GM23248 (cell line): ENCODE measurements at places on chromosomes 1 and 21.

GRCh38 chr21:26513212-26513611, 59.9 kb downstream of the CYYR1 start:
- no peak overlapping the region for H3K4me3 ChIP-seq
- peaks cover 9% of the 10 kb centered on the region; the same call in 1 of the 2 replicates for H3K4me1 ChIP-seq
- no peak overlapping the region for H3K27ac ChIP-seq
- DNase-seq: peak; percentile 83

GRCh38 chr21:35309316-35309715, 260.2 kb upstream of the RUNX1 start:
- H3K27ac ChIP-seq: no peak overlapping the region
- no peak overlapping the region for H3K4me3 ChIP-seq
- DNase-seq: no peak
- H3K36me3 ChIP-seq: no peaks in the 10 kb centered on the region
- H3K4me1 ChIP-seq: no peaks in the 10 kb centered on the region
- no peaks in the 10 kb centered on the region for H3K27me3 ChIP-seq

DNA sequence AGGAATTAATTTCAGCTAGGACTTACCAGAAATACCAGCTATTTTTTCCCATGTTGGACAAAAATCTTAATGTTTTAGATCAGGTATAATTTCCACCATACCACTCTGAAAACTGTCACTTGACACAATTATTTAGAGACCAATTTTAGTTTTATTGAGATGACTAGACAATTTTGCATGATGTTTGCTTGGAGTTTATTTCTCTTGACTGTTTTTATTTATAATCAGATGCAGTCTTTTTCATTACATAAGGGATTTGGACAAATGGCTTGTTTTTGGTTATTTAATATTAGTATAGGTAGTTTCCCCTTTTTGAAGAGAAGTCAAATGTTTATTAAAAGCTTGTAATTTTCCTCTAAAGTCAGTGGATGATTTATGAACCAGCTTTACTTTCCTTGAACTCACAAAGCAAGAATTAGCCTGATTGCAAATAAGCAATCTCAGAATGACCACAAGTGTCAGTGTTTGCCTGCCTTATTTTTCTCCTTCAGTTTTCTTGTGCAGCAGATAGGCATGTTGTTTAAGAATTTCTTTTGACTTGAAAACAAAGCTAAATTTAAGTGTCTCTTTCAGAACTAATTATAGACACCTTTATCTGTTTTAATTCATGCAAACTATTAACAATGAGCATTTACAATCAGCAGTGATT, 3.8 kb upstream of the B3GALT2 start:
- DNase-seq: peak; percentile 44
- 0 out of 2 replicates have a peak, but pooled peaks cover 4% of the 10 kb centered on the region for H3K36me3 ChIP-seq
- H3K27me3 ChIP-seq: no peaks in the 10 kb centered on the region
- H3K27ac ChIP-seq: no peak overlapping the region
- no peak overlapping the region for H3K4me3 ChIP-seq

DNA sequence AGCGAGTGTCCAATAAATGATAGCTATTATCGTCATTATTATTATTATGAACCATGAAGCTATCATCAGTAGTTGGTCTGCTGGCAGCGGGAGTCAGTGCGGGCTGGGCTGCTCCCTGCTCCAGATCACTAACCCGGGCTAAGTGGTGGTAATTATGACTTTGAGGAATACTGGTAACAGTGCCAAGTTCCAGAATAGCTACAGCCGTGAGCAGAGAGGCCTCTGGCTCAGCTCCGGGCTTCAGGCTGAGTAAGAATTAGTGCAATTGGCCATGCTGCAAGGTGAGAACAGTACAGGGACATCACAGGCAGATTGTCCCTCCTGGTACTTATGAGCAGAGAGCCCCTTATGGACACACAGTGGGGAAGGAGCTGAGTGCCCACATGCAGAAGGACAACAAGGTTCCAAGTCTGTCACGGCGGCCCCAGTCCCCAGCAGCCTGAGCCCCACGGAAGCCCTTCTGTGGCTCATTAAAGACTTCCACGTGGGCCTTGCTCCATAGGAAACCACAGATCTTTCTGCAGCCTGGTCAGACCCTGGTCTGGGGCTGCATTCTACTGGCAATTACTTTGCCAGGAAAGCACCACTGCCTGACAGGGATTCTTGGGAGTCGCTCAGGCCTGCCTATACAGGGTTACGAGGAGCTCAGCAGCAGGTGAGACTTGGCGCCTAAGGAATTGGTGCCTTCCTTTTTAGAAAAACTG, 235.1 kb downstream of the RRAGC start:
- H3K27ac ChIP-seq: no peak overlapping the region
- H3K36me3 ChIP-seq: no peaks in the 10 kb centered on the region
- no peak overlapping the region for H3K4me3 ChIP-seq
- DNase-seq: no peak
- H3K27me3 ChIP-seq: no peaks in the 10 kb centered on the region

DNA sequence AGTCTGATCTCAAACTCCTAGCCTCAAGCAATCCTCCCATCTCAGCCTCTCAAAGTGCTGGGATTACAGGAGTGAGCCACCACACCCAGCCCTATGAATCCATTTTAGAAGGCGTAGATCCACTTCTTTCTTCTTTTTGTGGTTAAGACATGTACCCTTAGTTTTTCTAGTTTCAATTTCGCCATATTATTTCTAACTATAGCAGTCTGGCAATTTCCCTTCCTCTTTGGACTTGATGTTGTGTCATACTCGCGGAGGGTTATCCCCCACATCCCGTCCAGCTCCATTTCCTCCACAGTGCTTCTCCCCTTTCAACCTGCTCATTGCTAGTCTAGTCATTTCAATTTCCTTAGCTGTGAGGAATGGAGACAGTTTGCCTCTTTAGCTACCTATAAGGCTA, 5.2 kb upstream of the LRRC8D start:
- peaks cover 8% of the 10 kb centered on the region for H3K27me3 ChIP-seq
- no peak overlapping the region for H3K27ac ChIP-seq
- DNase-seq: no peak

DNA sequence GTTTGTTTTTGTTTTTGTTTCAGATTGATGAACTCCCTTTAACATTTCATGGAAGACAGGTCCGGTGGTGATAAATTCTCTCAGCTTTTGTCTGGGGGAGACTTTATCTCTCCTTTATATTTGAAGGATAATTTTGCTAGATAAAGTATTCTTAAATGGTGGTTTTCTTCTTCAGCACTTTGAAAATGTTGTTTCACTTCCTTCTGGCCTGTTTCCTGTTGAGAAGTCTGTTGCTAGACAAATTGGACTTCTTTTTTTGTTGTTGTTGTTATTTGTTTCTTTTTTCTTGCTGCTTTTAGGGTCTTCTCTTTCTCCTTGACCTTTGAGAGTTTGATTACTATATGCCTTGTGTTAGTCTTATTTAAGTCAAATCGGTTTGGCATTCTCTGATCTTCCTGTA, 50.8 kb downstream of the CRP start:
- no peaks in the 10 kb centered on the region for H3K27me3 ChIP-seq
- no peaks in the 10 kb centered on the region for H3K4me1 ChIP-seq
- DNase-seq: no peak
- H3K27ac ChIP-seq: no peak overlapping the region
- H3K36me3 ChIP-seq: no peaks in the 10 kb centered on the region

- H3K4me1 ChIP-seq: no peaks in the 10 kb centered on the region
- no peaks in the 10 kb centered on the region for H3K36me3 ChIP-seq
- H3K27ac ChIP-seq: no peak overlapping the region
- no peak for DNase-seq
Measured at GRCh38 chr1:230919207-230919606, 50.9 kb upstream of the C1orf198 start.

DNA sequence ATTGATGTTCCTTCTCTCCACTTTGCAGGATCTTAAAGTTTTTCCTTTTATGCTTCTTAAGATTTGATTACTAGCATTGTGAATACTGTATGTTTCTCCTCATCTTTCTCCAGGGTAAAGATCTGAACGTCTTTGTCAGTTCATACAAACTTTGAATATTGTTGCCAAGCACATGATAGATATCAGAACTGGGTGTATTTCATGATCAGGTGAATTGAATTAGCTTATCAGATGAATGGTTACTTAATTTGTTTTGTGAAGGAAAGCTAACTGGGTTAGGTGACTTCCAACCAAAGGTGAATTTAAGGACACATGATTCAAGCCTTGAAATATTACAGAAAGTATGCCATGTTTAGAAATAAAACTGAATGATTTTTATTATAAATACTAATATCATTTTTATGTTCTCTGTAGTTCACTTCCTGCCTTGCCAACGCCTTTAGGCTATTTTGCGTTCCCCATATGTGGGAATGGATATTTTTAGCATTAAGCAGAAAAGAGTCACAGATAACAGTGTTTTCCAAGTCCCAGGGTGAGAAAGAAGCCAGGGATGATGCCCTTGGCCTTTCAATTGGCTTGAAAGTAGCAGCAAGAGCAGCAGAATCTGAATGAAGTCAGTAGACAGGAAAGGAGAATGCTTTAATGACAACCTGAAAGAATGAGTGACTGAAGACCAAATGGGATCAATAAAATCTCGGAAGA, 752.1 kb downstream of the NCAM2 start:
- H3K27ac ChIP-seq: no peak overlapping the region
- no peaks in the 10 kb centered on the region for H3K36me3 ChIP-seq
- peak; percentile 2 for DNase-seq
- H3K27me3 ChIP-seq: no peaks in the 10 kb centered on the region
- H3K4me1 ChIP-seq: no peaks in the 10 kb centered on the region
- no peak overlapping the region for H3K4me3 ChIP-seq

GRCh38 chr1:22525211-22525610, 38.1 kb upstream of the EPHA8 start:
- H3K36me3 ChIP-seq: no peaks in the 10 kb centered on the region; the same call in 1 of the 2 replicates
- H3K27me3 ChIP-seq: no peaks in the 10 kb centered on the region
- no peak overlapping the region for H3K27ac ChIP-seq
- H3K4me1 ChIP-seq: no peaks in the 10 kb centered on the region
- H3K4me3 ChIP-seq: no peak overlapping the region

DNA sequence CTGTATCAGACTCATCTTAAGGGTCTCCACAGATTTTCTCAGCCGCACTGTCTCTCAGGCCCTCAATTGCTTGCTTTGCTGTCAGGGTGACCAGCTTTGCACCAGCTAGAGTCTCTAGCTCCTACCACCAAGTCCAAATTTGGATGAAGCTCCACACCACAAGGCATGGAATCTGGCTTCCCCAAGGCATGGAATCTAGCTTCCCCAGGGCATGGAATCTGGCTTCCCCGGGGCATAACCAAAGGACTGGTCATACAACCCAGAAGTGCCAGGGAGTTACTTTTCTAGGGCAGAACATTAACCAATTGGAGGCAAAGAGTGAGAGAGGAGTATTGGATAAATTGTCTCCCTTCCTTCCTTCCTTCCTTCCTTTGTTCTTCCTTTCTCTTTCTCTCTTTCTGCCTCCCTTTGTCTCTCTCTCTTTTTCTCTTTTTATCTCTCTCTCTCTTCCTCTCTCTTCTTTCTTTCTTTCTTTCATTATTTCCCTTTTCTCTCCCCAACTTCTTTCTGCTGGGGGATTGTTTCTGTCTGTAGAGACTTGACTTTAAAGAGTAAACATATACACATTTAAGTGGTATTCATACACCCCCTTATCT, 76.9 kb upstream of the HAO2 start:
- no peak overlapping the region for H3K4me3 ChIP-seq
- H3K27me3 ChIP-seq: no peaks in the 10 kb centered on the region
- no peaks in the 10 kb centered on the region; the same call in 1 of the 2 replicates for H3K4me1 ChIP-seq
- no peaks in the 10 kb centered on the region for H3K36me3 ChIP-seq
- peak; percentile 56 for DNase-seq

GRCh38 chr1:164569866-164570265, 10.9 kb downstream of the PBX1 start:
- H3K27ac ChIP-seq: peak overlapping the region; percentile 4; the same call in 1 of the 2 replicates
- no peak overlapping the region; the same call in 1 of the 2 replicates for H3K4me3 ChIP-seq
- peak; percentile 31 for DNase-seq

GRCh38 chr1:96521994-96522760, 199.4 kb upstream of the PTBP2 start:
- no peaks in the 10 kb centered on the region for H3K36me3 ChIP-seq
- DNase-seq: peak; percentile 71
- no peaks in the 10 kb centered on the region for H3K27me3 ChIP-seq
- no peak overlapping the region for H3K4me3 ChIP-seq
- H3K4me1 ChIP-seq: peaks cover 25% of the 10 kb centered on the region
- H3K27ac ChIP-seq: peak overlapping the region; percentile 27

- H3K36me3 ChIP-seq: no peaks in the 10 kb centered on the region
- H3K4me1 ChIP-seq: peaks cover 26% of the 10 kb centered on the region
- H3K27me3 ChIP-seq: no peaks in the 10 kb centered on the region
- H3K27ac ChIP-seq: peak overlapping the region; percentile 42
Measured at GRCh38 chr1:174008269-174008668, 13.9 kb downstream of the RC3H1 start.

GRCh38 chr1:48035371-48036141, 38.4 kb upstream of the TRABD2B start:
- no peak for DNase-seq
- H3K36me3 ChIP-seq: no peaks in the 10 kb centered on the region
- H3K27ac ChIP-seq: no peak overlapping the region
- peaks cover 27% of the 10 kb centered on the region; the same call in 1 of the 2 replicates for H3K27me3 ChIP-seq
- H3K4me1 ChIP-seq: no peaks in the 10 kb centered on the region
